NCI-H345 (cell line): ENCODE measurements at places on chromosomes 2 and 18.
A peak's percentile ranks its signal among the peaks of the same experiment; 100 is the strongest.

DNA sequence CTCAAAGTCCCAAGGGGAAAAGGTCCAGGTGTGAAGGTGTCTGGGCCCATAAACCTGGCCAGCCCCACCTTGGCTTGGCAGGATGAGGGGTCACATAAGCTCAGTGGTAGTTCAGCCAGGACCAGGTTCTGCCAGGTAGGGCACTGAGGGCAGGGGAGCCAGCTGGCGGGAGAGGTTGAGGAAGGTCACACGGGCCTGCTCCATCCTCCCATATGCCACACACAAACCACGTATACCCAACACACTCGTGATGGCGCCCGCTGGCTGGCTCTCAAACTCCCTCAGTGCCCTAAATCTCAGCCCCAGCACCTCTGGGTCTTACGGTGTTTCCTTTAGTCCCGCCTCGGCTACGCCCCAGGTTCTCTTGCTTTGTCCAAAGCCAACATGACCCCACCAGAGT lies 160.5 kb downstream of the ZFP36L2 start:
- DNase-seq, result no peak

DNA sequence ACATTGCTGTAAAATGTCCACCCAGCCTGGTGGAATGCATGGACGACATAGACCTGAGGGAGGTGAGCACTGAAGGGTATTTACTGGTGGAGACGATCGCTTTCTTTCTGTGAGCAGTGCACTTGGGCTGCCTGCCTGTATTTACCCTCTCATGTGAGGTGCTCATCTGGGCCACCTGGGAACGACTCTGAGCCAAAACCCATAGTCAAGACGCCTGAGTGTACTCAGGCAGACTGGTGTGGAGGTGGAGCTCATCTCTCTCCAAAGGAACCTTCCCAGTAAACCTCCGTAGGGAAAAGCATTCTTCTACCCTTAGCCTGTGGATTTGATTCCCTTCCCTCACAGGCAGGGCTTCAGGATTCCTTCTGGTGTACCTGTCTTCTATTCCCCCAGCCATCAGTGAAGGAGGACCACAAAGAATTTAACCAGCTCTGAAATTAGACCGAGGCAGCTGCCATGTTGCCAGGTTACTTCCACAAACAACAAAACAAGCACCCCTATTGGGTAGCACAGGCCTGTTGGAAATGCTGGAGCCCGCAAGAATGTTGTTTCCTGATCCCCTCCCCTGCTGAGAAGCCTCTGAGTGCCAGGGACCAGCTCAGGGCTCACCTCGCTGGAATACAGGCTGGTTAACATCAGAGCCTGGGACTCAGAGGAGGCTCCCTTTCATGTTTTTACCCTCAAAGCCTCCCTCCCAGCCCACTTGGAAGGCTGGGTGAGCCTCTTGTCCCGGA lies 47.5 kb upstream of the TXNDC2 start:
- peak; percentile 60 for DNase-seq

GRCh38 chr2:46117379-46117778 lies 179.8 kb upstream of the EPAS1 start:
- no peak for DNase-seq

DNA sequence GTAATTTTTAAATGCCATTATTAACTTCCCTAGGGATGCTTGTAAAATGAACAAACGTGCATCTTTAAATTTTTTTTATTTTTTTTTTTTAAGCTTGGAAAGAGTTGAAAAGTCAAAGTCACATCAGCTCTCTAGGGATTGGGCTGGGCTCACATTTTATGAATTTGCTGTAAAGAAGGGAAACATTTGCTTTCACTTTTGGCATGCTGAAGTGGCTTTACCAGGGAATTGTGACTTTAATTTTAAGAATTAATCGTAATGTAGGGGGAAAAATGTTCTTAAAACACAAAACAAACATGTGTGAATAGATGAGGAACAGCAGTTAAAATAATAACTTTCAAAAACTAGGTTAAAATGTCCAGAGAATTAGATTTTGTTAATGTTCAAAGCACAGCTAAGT lies 123.0 kb downstream of the AGAP1 start:
- no peak for DNase-seq

GRCh38 chr2:132419941-132420340 lies 3.3 kb downstream of the GPR39 start:
- DNase-seq, result peak; percentile 57

DNA sequence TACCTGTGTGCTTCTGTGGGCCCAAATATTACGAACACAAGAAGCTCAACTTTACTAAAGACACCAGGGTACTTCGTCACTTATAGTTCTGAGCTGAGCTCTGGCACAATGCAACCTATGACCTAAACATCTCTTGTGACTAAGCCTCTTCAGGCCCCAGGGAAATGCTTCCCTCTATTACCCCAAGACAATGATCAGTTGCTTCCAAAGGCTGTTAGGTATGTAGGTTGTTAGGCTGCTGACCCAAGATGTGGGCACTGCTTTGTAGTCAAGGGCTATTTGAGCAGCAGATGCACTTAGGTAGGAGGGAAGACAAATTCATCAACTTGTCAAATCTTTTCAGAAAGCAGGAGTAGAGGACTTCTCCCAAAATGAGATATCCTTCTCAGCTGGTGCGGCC lies 640.1 kb downstream of the EPHA4 start:
- DNase-seq, result no peak

- peak; percentile 13 for DNase-seq
These were observed 251.5 kb upstream of the NXPH2 start for GRCh38 chr2:139031722-139032121.

- DNase-seq, result peak; percentile 24
These were observed 209.0 kb downstream of the PRKCE start for GRCh38 chr2:45860136-45861121.

- DNase-seq, result no peak
These were observed 829.2 kb downstream of the ERBB4 start for GRCh38 chr2:211709389-211709788.

DNA sequence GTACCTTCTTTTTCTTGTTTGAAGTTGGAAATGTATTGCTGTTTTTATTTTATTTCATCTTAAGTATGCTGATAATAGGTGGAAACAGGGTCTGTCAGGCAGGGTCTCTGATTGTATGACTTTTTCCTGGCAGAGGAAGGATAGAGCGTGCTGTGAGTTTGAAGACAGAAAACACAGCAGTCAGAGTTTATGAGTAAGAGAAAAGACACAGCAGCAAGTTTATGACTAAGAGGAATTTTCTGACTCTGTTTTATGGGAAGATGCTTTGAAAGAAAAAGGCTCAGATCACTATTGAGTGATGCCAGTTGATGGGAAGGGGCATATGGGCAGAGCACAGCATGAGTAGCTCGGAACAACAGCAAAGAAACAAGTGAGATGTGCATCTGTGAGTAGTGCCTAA lies 379.1 kb downstream of the MEIS1 start:
- DNase-seq, result no peak

- no peak for DNase-seq
These were observed 175.2 kb downstream of the TGIF1 start for GRCh38 chr18:3624935-3625741.

DNA sequence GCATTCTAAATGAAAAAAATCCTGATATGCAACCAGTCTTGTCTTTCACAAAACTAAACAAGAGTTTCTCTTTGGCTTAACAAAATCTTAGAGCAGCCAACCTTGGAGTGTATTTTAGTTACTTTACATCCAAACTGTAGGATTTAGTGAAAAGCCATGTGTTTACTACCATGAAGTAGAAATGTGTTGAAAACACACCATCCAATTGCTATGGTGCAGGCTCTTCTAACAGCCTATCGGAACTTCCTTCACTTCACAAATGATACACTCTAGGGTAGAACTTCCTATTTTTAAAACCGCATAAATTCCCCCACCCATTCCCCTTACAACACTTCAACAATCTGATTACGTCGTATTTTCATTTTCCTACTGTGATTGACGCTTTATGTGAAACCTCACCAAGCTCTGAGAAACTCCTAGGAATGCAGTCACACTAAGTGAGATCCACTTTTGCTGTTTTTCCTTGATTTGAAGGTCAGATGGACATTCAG lies 74.4 kb upstream of the MAP4K4 start:
- DNase-seq, result no peak

GRCh38 chr2:19800796-19801195 lies 101.0 kb downstream of the TTC32 start:
- DNase-seq, result no peak

GRCh38 chr2:230434677-230435324 lies 18.8 kb downstream of the SP100 start:
- no peak for DNase-seq

- DNase-seq, result no peak
These were observed 560.5 kb upstream of the HS6ST1 start for GRCh38 chr2:128879161-128879560.
